ENCODE measurements at places on chromosomes 4 and X.

DNA sequence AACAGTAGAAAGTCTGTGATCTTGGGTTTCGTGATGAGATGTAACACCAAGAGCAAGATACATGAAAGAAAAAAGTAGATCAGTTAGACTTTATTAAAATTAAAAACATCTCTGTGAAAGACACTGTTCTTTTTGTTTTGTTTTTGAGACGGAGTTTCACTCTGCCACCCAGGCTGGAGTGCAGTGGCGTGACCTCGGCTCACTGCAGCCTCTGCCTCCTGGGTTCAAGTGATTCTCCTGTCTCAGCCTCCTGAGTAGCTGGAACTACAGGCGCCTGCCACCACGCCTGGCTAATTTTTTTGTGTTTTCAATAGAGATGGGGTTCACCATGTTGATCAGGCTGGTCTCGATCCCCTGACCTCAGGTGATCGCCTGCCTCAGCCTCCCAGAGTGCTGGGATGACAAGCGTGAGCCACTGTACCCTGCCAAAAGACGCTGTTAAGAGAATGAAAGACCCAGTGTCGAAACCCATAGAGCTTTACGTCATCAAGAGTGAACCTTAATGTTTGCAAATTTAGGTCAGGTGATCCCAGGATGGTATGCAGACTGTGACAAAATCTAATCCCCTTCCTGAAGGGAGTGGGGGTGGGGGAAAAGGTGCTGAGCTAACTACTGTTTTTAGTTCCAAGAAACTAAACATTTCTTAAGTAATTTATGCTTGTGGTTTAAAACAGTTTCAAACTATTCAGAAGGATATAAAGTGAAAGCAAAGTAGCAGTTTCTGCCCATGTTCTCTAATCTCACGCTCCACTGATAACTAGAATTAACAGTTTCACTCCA lies 8.0 kb downstream of the OFD1 start:
- DNase-seq, result no peak

DNA sequence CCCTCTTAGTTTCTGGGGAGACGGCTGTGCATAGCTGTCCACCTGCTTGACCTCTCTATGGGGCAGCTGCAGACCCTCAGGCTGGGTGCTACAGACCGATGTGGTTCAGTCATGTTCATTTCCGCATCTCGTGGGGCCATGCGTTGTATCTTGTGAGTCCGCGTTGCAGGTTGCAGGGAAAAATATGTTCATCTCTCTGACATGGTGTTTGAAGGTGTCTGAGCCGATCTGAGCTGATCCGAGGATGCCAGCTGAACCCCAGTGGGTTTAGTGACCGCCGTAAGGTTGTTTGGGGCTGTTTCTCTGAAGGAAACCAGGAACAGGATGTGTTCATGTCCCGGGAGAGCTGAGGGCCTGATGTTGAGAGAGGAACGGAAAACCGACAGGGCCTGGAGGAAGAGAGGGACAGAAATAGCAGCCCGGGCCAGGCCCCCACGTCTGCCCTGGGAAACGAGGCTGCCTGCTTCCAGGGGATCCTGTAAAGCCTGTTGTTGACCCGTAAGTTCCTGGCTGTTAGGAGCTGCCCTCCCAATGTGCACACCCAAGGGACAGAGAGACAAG lies 9.8 kb upstream of the P2RY8 start:
- DNase-seq, result no peak

DNA sequence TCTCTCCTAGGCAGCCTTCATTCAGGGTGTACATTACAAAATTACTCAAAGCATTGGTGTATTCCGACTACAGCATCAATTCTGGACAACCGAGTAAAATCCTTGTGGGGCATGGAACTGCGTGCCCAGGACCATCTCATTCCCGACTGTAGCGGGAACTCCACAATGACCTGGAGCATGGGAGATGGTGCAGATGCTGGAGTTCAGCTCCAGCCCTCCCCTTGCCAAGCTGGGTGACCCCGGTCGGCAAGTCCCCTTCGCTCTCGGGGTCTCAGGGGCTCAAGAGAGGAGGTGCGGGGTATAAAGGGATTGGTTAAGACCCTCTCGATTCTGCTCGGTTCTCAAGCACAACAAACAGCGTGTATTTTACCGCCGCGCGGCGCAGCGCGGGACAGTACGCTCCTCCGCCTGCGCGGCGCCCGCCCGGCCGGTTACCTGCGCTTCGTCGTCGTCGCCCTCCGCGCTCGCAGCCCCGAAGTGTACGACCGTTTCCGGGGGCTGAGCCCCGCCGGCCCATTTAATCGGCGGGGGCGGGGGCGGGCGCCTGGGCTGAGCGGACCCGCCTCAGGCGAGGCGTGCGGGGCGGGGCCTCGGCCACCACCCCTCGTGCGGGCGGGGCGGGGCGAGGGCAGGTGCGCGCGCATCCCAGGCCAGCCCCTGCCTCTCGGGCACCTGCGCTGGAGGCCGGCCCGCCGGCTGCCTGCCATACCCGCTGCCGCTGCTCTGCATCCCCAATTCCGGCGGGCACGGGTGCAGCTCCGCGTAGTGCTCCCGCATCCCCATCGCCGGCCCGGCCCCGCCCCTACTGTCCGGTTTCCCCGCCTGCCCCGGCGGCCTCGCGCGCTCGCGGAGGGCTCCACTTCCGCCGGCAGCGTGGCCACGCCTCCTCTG lies at the start of gene G6PD:
Gene G6PD, minus strand, starts transcription at position 493 of the 891 bp plus-strand sequence. CDS start 691 bp downstream, outside the sequence.
- no peak for DNase-seq

DNA sequence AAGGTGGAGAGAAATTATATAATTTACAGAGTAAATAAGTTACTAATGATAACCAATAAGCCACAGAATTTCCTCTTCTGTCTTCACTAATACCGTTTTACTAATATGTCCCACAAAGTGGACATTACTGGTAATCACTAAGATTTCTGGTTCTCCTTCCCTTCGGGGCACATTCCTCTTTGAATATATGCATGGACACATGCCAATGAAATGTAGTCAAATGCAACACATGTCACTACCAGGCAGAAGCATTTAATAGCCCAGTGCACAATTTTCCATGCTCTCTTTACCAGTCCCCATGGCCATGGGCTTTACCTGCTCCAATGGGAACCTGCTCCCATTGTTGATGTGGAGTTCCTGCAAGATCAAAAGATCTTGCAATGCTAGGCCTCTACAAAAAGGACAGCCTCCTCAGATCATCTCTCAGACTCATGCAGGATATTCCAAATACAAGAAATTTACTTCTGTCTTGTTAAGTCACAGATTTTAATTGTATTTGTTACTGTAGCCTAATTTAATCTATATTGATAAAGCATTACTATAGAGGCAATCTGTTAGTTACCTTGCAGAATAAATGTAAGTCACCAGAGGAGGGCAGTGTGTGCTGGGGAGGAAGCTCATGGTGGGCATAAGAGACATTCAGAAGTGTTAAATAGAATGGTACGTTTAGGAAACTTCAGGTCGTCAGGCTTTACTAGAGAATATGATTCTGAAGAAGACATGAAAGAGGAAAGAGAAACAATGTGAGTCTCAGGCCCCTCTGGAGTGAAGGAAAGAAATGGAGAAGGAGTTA lies 37.1 kb upstream of the INPP4B start:
- peak; percentile 32 for DNase-seq

- DNase-seq, result no peak
Measured at GRCh38 chr4:17894421-17894820, 83.6 kb downstream of the NCAPG start.

DNA sequence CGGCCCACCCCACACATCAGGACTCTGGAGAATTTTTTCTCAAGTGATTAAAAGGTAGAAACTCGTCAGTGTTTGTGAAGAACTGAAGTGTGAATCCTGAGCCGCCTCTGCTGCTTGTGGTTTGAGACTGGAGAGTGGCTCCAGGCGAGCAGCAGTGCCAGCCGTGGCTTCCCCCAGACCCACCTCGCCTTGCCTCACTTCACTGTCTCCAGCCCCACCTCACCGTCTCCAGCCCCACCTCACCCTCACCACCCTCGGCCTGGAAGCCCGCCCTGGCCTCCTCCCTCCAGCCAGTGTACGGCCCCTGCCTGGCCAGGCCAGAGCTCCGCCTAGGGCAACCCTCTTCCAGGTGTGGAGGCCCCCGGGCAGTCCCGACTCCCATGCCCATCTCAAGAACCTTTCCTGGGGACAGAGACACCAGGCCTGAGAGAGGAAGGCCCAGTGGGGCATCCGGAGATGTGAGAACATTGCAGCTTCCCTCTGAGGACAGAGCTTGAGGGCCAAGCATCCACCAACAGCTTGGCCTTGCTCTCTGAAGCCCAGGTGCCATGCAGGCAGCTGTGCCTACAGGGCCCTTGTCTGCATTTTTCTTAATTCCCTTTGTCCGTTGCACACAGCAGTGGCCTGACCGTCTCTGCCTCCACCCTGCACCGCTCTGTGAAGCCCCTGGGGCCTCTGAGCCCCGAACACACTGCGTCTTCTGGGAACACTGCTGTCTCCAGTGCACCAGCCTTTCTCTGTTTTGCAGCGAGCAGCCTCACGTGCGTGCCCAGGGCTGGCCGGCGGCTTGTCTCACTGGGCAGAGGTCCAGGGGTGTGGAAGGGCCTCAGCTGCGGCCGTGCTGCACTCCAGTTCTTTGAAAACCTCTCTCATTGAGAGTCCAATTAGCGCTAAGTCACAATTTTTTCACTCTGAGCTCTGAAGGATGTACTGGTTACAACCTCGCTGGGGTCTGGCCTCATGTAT lies 13.8 kb downstream of the SH3BP2 start:
- DNase-seq, result no peak

DNA sequence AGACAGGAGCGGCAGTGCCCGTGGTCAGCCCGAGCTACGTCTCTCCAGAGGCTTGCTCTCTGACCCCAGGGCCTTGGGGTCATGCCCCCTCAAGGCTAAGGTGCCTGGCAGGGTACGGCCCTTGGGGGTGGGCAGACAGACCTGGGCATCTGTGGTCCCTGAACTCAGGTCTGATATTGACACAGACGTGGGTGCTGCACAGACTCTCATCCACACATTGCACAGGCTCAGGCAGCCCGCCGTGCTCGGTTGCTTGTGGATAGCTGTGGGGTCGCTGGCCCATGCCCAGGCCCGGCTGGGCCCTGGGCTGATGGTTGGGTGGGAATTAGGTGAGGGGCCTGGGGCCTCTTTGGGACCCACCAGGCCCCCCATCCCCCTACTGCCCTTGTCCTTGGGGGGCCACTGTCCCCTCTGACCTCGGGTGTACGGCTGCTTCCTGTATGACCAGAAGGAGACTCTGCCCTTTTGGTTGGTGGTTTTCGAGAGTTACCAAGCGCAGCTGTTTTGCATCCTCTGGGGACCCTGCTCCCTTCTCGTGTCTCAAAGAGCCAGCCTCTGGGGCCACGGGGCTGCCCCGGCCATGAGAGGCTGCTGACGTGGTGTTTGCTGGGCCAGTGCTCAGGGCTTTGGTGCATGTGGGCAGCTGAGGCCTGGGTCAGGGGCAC lies 10.1 kb downstream of the FGFRL1 start:
- DNase-seq, result no peak

GRCh38 chrX:153624196-153625091 lies 22.6 kb upstream of the DUSP9 start:
- no peak for DNase-seq

DNA sequence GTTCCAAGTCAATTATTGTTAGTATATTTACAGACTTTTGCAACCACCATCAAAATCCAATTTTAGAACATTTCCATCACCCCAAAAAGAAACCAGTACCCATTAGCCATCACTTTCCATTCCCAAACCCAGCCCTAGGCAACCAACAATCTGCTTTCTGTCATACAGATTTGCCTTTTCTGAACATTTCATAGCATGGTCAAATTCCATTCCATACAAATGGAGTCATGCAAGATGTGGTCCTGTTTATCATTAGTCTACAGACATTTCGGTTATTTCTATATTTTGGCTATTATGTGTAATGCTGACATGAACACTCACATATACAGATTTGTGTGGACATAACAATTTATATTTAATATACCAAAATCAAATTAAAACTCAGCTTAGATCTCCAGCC lies 508.7 kb downstream of the ZNF674 start:
- no peak for DNase-seq
